ENCODE measurements at places on chromosomes 3 and 15.

DNA sequence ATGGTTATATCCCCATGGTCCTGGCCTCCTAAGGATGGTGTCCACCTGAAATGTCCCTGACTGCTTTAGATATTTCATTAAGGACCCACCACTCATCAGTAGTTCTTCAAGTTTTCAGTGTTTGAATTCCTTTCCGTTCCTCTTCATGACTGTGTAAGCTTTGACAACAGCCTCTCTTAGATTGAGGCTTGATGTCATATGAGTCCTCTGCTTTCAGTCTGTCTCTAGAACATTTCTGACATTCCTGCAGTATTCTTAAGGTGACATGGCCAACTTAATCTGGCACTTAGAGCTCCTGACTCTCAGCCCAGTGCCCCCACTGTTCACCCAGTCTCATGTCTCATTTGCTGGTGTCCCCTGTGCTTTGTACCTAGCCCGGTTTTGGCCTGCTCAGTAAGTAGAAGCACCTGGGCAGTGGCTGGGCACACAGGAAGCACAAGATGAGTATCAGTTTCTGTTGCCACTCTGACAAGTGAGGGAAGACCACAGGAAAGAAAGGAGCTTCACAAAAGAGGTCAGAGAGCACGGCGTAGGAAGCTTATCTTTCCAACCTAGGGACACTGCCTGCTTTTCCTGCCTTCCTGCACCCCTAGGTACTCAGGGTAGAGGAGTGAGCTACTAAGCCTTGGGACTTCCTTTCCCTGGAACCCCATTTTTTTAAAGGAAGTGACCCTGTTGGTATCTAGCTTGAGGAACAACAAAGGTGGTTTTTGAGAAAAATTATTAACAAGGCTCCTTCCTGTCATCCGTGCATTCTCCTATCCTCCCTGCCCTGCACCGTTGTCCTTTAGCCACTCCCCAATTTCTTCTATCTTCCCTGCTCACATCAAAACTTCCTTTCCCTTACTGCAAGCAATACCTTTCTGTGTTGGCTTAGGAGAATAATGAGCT is 103.1 kb downstream of the KLHL25 start:
- no peak for DNase-seq

- no peak for DNase-seq
These were observed 20.9 kb downstream of the FNDC3B start for GRCh38 chr3:172060234-172060633.

DNA sequence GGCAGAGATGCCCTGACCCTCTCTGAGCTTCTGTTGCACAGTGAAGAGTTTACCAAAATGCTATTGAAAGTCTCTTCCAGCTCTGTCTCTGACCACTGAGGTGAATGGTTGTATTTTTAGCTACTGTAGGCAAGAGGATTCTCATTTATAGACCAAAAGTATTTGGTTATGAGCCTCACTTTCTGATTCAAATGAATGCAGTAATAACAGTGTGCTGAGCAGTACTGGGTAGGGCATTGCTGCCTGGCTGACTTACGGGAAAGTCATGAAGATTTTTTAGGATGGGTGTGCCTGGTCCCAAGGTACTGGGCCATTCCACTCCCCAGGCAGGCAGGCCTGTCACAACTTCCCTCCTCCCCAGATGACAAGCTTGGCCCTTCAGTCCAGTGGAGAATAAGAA is 15.5 kb downstream of the PLA1A start:
- DNase-seq, result no peak

- DNase-seq, result no peak
These were observed 138.8 kb downstream of the PDZRN3 start for GRCh38 chr3:73485877-73486330.

GRCh38 chr3:106692624-106693023 is 684.6 kb upstream of the CCDC54 start:
- DNase-seq, result no peak

GRCh38 chr15:60411774-60412425 is 14.1 kb upstream of the ANXA2 start:
- no peak for DNase-seq

GRCh38 chr3:103218793-103219192 is 784.0 kb downstream of the ZPLD1 start:
- DNase-seq, result peak; percentile 47

- DNase-seq, result no peak
These were observed 164.4 kb upstream of the TOPAZ1 start for GRCh38 chr3:44077267-44077666.

DNA sequence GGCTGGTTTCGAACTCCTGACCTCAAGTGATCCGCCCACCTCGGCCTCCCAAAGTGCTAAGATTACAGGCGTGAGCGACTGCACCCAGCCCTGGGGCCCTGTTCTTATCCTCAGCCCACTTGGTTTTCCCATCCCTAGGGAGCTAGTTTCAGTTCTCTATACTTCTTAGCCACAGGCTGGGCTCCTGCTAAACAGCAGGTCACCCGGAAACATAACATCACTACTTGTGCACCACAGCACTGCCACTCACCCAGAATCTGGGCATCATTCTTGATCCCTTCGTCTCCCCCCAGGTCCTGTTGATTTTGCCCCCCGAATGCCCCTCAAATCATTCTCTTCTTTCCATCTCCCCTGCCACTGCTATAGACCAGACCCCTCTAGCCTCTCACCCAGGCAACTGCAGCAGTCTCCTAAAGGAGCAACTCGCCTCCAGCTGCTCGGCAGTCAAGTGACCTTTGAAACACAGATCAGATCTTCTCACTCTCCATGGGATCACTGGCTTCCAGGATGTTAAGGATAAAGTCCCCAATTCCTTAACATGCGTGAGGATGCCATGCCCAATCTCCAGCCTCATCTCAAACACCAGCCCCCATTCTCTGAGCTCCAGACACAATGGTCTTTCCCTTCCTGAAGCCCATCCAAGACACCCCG is 5.6 kb upstream of the AP3S2 start:
- no peak for DNase-seq

DNA sequence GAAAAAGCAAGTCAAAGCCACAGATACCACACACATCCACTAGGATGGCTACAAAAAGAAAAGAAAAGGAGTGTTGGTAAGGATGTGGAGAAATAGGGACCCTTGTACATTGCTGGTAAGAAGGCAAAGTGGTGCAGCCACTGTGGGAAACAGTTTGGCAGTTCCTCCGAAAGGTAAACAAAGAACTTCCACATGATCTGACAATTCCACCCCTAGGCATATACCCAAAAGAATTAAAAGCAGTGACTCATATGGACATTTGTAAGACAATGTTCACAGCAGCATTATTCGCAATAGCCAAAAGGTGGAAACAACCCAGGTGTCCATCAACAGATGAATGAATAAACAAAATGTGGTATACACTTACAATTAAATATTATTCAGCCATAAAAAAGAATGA is 22.2 kb upstream of the GMPPB start:
- DNase-seq, result peak; percentile 85

DNA sequence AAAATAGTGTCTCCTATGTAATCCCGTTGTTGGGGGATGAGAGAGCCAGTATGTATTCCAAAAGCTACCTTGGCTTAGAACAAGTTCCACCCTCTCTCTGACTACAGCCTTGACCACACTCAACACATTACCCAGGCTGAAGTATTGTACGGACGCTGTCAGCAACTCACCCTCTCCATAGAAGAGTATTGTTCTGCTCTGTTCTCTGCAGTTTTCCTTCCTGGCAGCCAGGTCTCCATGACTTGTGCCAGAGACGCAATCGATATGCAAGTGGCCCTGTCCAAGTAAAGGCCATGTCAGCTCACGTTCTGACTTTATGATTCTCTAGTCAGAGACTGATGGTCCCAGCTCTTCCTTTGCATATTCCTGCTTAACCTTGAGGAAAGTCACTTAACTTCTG is 164.1 kb upstream of the SLCO3A1 start:
- DNase-seq, result no peak

DNA sequence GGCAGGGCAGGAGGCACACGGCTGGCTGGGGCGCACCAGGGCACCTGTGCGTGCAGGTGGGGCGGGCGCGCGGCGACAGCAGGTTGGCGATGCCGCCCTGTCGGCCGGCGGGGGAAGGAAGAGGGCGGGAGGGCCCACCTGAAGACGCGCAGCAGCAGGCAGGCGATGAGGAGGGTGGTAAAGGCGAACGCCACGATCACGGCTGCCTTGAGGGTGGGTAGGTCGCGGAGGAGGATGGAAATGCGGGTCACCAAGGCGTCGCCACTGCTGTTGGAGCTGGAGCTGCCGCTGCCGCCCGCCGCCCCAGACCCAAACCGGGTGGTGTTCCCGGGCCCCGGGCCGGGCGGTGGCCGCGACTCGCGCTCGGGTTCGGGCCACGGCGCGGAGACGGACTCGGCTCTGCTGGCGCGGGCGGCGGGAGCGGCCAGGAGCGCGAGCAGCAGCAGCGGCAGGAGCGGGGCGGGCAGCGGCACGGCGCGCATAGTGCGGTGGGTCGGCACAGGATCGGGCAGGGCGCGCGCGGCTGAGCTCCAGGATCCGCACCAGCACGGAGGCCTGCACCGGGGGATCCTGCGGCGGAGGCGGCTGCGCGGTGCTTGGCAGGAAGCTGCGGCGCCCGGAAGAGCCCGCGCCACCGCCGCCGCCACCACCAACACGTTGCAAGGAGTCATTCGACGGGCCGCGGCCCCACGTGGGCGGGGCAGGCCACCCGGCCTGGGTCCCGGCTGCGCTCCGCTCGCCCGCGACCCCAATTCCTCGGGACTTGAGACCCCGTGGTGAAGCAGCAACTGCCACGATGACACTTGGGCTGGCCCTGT is at the start of gene FAM174B:
Gene FAM174B (minus strand): TSS at position 598 of the 818 bp plus-strand sequence.
- DNase-seq, result peak; percentile 39

DNA sequence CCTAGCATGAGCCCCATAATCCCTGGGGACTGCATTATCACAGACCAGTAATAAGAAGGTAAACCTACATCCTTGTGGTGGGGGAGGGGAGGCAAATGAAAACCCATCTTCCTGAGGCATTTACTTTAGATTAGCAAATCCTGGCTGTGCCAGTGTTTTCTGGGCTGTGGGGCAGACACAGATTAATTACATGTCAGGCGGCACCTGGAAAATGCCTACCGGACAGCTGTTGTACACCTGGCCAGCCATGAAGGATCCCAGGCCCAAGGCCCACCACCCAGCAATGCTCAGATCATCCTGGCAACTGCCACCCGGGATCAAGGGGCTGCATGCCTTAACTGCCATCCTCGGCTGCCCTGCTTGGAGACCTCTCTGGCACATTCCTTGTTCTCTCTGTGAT is 59.1 kb upstream of the RASA2 start:
- DNase-seq, result no peak

GRCh38 chr3:24503616-24504113 is 9.0 kb upstream of the THRB start:
- no peak for DNase-seq

GRCh38 chr15:73654659-73655058 is 21.5 kb upstream of the NPTN start:
- DNase-seq, result no peak

- DNase-seq, result no peak
These were observed 194.3 kb downstream of the IL5RA start for GRCh38 chr3:2915826-2916225.

DNA sequence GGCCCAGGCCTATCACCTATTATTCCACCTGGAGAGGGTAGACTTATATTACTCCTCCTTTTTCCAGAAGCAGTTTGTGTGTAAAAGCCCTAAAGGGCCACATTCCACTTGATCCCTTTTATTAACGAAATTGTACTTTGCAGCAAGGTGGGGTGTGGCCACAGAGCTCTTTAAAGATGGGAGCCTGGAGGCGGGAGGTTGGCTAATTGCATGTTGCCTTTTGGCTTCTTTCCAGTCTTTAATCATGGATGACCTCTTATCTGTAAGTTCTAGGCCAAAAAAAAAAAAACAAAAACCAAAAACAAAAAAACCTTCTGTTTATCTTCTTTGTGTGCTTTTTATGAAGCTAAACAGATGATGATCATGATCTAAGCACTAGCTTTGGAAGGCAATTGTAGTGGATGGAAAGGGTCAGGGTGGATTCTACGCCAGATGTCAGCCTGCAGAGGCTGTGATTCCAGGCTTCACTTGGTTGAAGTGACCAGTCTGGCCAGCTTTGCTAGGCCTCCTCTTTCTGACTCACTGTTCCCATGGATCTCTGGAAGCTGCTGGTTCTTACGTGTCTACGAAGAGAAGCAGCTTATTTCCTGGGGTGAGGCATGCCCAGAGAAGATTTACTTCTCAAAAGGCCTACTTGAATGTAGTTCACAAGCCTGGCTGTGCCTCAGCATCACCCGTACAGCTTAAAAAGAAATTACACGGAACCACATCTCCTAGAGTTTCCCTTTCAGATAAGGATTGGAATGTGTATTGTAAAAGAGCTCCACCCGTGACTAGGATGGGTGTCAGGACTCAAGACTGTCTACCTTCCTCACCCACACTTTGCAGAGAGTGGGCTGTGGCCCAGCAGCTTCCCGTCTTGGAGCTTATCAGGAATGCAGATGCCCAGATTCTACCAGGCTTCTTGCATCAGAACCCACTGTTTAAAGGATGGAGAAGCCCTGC is 330.9 kb upstream of the C2CD4B start:
- DNase-seq, result peak; percentile 92

DNA sequence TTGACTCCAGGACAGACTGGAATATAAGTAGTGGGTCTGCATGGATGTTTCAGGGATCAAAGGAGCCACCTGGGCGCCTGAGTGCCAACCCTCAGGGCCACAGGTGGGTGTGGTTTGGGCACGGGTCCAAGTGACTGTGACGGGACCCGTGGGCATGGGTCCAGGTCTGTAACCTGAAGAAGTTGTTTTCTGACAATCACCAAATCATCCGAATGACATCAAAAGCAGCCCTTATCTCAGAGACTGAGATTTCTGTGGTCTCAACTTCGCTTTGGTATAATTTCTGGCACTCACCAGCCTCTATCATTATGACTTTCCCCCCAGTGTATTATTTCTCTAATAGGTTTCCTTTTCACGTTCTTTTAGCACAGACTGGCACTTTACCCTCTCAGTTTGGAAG is 24.4 kb downstream of the RLBP1 start:
- no peak for DNase-seq

DNA sequence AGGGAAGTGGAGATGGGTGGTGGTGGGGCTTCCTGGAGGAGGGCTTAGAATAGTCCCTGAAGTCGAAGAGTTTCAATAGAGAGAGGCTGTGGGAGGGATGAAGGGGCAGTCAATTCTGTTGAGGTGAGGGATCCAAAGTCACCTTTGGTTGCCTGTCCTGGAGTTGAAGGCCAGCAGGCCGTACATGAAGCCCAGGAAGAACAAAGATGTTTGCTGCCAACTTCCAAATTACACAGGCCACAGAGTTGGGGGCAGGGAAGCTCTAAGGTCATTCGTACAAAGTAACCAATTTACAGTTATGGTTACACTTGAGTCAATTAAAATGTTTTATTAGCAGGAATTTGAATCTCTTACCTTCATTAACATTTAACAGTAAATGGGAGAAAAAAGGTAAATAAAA is 77.9 kb downstream of the FOXB1 start:
- no peak for DNase-seq

Data from astrocyte (in vitro differentiated cells and primary cell).